Ascending aorta (tissue), 2 donors: ENCODE measurements at places on chromosomes 11 and 22. TPM values are rescaled to one million over a fixed set of nuclear protein-coding genes. Genes with fewer than 3 reads are reported as not detected.
A peak's percentile ranks its signal among the peaks of the same experiment; 100 is the strongest.

- peaks cover 47% of the 10 kb centered on the region for H3K4me1 ChIP-seq
- no peaks in the 10 kb centered on the region for H3K36me3 ChIP-seq
- peak overlapping the region; percentile 98 for H3K4me3 ChIP-seq
- no peaks in the 10 kb centered on the region for H3K27me3 ChIP-seq
These were observed 475 bp downstream of the PITPNB start for GRCh38 chr22:27918341-27919221.

- H3K4me1 ChIP-seq = peaks cover 15% of the 10 kb centered on the region
- H3K27ac ChIP-seq = peak overlapping the region; percentile 71
- no peak overlapping the region for H3K4me3 ChIP-seq
- no peak for DNase-seq
- no peaks in the 10 kb centered on the region for H3K27me3 ChIP-seq
- H3K36me3 ChIP-seq = peaks cover 44% of the 10 kb centered on the region
These were observed 12.9 kb upstream of the ARFGAP3 start for GRCh38 chr22:42869888-42870480.

The APOA5 gene
- total RNA-seq = not detected

DNA sequence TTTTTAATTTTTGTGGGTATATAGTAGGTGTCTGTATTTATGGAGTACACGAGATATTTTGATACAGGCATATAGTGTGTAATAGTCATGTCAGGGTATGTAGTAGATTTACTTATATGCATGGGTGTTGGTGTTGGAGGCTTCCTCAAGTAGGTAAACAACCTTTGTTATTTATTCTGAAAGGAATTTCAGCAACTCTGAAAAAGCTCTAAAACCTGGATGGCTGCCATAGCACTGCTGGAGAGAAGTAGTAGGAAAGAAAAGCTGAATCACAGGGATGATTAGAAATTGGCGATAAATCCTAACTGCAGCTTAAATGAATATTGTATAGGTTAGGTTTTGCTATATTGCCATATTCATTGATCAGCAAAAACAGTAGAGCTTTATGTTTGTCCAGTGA is 44.4 kb upstream of the ST14 start:
- H3K27ac ChIP-seq = no peak overlapping the region
- H3K36me3 ChIP-seq = peaks cover 14% of the 10 kb centered on the region
- H3K4me3 ChIP-seq = no peak overlapping the region
- no peak for DNase-seq
- no peaks in the 10 kb centered on the region for H3K27me3 ChIP-seq

GRCh38 chr11:128473636-128474035 is 113.7 kb downstream of the ETS1 start:
- no peak overlapping the region for H3K4me3 ChIP-seq
- no peaks in the 10 kb centered on the region for H3K4me1 ChIP-seq
- no peak overlapping the region for H3K27ac ChIP-seq
- H3K27me3 ChIP-seq = no peaks in the 10 kb centered on the region
- no peak for DNase-seq
- H3K36me3 ChIP-seq = peaks cover 42% of the 10 kb centered on the region

DNA sequence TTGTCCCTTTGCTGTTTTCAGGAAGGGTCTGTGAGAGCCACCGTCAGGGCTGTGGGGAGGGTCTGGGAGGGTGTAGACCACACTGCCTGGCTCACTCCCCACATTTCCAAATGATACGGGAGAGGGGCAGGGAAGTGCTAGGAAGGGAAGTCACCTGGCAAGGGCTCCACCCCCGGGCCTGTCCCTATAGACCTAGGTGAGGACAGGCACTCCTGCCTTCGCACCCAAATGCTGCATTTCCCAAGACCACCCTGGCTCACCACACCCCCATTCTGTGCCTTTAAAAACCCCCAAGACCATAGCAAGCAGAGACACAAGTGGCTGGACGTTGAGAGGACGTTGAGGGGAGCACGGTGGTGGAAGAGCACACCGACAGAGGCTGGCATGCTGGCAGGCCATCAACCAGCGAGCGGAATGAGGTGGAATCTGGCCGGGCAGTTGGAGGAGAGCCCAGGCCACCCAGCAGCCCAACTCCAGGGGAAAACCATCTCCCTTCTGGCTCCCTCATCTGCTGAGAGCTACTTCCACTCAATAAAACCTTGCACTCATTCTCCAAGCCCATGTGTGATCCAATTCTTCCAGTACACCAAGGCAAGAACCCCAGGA is 45.7 kb downstream of the GNB1L start:
- peaks cover 6% of the 10 kb centered on the region for H3K36me3 ChIP-seq
- no peaks in the 10 kb centered on the region for H3K27me3 ChIP-seq
- H3K4me3 ChIP-seq = no peak overlapping the region
- H3K4me1 ChIP-seq = no peaks in the 10 kb centered on the region
- no peak for DNase-seq
- no peak overlapping the region for H3K27ac ChIP-seq

The LINC01488 gene
- not detected for total RNA-seq

- DNase-seq = no peak
- H3K36me3 ChIP-seq = no peaks in the 10 kb centered on the region
- H3K4me1 ChIP-seq = peaks cover 7% of the 10 kb centered on the region
- no peaks in the 10 kb centered on the region for H3K27me3 ChIP-seq
- H3K4me3 ChIP-seq = peak overlapping the region; percentile 98
- H3K27ac ChIP-seq = no peak overlapping the region
These were observed 987 bp upstream of the NCR3LG1 start for GRCh38 chr11:17350455-17351171.
